ENCODE measurements at places on chromosomes 4 and X.

- no peak for DNase-seq
These were observed 18.5 kb upstream of the RBPJ start for GRCh38 chr4:26302031-26302899.

GRCh38 chr4:17469931-17470674 is 41.8 kb downstream of the QDPR start:
- no peak for DNase-seq

DNA sequence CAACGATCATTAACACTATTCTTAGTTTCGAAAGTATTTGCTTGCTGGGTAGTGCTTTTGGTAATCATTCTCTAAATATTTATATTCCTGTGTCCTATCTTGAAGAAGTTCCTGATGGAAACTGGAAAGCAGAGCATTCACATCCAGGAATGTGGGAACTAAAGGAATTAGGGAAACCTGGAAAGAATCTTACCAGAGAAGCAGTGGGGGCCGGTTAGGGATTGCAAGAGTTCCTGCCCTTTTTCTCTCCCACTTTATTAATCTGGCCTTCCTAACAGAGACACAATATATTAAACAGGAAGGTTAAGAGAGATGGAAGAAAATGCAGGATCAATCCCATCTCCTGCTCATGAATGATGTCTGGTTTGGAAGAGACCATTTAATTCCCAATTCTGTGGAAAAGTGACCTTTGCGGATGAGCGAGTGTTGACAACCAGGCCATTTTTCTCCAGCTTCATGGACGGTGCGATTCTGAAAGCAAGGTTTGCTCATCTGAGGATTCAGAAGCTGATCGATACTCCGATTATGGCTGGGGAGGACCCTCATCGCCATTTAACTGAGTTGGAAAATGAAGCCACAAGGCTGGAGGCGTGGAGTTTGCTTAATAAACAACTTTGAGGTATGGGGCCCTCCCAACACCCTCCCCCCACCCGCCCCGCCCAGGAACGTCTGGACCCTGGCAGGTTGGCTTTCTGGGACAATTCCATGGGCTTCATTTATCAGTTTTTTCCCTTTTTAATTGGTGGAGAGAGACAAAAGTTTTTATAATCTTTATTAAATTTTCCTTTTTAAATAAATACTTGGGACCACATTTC is 52.3 kb downstream of the C4orf51 start:
- no peak for DNase-seq

DNA sequence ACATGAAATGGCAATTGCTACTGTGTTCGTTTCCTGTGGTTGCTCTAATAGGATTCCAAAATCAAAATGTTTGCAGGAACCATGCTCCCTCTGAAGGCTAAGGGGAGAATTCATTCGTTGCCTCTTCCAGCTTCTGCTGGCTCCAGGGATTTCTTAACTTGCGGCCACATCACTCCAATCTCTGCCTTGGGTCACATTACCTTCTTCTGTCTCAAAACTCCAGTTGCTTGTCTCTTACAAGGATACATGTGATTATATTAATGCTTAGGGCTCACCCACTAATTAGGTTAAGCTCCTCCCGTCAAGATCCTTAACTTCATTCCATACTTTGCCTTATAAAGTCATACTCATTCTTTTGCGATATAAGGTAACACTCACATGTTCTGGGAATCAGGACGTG is 208.4 kb downstream of the RBM46 start:
- DNase-seq, result no peak

DNA sequence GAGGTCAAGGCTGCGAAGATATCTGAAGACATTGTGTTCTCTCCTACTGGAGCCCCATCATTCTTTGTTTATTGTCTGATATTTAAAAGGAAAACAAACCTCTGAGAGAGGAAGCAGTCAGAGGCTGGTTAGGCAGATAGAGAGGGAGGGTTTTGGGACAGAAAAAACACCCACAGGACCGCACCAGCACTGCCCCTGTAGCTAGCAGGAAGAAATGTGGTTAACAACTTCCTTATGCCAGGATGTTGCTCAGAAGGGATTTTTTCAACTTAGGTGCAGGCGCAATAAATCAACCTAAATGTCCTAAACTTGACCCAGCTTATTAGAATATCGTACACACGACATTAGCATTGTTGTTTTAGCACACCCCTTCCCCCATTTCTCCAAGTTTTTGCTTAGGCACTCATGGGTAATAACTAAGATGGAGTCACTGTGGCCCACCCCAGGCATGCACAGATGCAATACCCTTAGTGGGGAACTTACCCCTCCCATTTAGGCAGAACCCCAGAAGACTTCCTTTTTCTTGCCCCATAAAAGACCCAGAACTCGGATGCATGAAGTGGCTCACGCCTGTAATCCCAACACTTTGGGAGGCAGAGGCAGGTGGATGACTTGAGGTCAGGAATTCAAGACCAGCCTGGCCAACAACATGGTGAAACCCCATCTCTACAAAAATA is 2.8 kb upstream of the ZNF718 start:
- DNase-seq, result no peak

GRCh38 chr4:152479428-152480026 is 56.4 kb downstream of the FBXW7 start:
- no peak for DNase-seq

DNA sequence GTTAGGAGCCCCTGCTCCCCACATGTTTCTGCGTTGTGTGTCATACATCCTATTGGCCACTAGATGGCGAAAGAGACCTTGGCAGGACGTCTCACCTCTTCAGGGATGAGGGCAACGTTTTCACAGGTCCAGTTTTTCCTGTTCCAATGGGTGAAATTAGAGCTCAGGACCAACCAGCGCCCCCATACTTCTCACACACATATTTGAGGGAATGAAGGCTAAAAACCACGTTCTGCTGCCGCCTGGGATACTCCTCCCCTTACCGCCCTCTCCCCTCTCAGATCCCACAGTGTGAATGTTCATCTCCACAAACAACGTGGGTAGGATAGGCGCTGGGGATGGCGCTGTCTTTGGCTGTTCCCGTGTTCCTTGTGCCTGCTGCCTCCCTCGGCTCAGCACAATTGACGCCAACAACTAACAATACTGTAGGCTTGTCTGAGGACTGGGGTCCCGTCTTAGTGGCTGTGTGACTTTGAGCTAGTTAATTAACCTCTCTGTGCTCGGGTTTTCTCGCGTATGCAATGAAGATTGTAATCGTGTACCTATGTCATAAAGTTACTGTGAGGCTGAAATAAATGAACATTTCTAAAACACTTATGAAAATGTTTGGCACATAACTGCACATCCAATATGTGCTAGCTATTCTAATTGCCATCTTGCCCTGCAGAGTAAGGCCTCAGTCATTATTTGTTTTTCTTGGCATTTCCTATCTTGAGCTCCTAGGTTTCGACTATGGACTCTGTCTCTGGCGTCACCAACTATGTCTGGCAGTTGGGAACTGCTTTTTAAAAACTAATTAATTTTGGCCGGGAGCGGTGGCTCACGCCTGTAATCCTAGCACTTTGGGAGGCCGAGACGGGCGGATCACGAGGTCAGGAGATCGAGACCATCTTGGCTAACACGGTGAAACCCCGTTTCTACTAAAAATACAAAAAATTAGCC is 181.3 kb upstream of the STK26 start:
- DNase-seq, result peak; percentile 54
